Activated naive CD4-positive, alpha-beta T cell treated with anti-CD3 and anti-CD28 coated beads, Interleukin-2, amount 10 ng/mL, durations not matched to agents 5 hours and 36 hours (primary cell): ENCODE measurements at places on chromosomes 12 and 14. TPM values are rescaled to one million over a fixed set of nuclear protein-coding genes. Genes with fewer than 3 reads are reported as not detected.

The FSCB gene
- total RNA-seq = not detected

The ESR2 gene
- 0.05 TPM for total RNA-seq

The FAM186B gene
- 0.13 TPM for total RNA-seq

The RIPK3 gene
- total RNA-seq = 36.5 TPM

The PRICKLE1 gene
- 0.28 TPM for total RNA-seq

The PTGR2 gene
- 3.1 TPM for total RNA-seq

The ANKRD33 gene
- not detected for total RNA-seq

The CCDC175 gene
- total RNA-seq = not detected
